Stimulated activated CD4-positive, alpha-beta T cell treated with anti-CD3 and anti-CD28 coated beads, Interleukin-4, amount 100 ng/mL, for 1 hour (primary cell): ENCODE measurements at places on chromosomes 1 and 21.
A peak's percentile ranks its signal among the peaks of the same experiment; 100 is the strongest.

GRCh38 chr1:47594627-47595026 is 156.8 kb downstream of the FOXD2 start:
- DNase-seq, result no peak

DNA sequence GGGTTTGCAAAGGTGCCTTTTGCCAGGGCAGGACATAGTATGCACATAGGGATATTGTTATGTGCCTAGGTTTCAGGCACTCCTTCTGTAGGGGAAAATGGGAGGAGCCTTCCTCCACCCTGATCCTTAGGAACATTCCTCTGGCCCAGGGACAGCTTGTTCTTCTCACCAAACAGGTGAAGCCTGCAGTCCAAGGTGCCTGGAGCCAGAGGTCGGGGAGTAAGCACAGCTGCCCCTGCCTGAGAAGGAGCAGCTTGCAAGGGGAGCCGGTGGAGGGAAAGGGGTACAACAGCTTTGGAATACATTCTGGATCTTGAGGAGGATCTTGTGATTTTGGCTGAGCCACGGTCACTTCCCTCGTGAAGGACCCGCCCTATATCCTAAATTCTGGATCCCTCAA is 82.4 kb upstream of the CD1D start:
- DNase-seq, result no peak

GRCh38 chr1:192749349-192749748 is 59.5 kb upstream of the RGS2 start:
- no peak for DNase-seq

- no peak for DNase-seq
Measured at GRCh38 chr1:103266036-103266435, 157.7 kb upstream of the COL11A1 start.

GRCh38 chr1:67874501-67875111 is 41.3 kb upstream of the GNG12 start:
- DNase-seq, result no peak

DNA sequence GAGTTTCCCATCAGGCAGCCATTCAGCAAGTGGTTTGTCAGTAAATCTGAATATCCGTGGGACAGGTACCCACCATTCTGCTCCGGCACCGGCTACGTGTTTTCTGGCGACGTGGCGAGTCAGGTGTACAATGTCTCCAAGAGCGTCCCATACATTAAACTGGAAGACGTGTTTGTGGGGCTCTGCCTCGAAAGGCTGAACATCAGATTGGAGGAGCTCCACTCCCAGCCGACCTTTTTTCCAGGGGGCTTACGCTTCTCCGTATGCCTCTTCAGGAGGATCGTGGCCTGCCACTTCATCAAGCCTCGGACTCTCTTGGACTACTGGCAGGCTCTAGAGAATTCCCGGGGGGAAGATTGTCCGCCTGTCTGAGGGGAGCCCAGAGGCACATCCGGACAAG is 48.4 kb downstream of the B3GALT5 start:
- DNase-seq, result no peak

GRCh38 chr1:1290238-1290731 is 10.0 kb downstream of the SCNN1D start:
- peak; percentile 75 for DNase-seq

GRCh38 chr1:3192825-3193224 is 123.8 kb downstream of the PRDM16 start:
- DNase-seq, result no peak

GRCh38 chr1:7177438-7178146 is 392.3 kb downstream of the CAMTA1 start:
- no peak for DNase-seq

GRCh38 chr1:43834280-43835081 is 99.1 kb upstream of the ARTN start:
- DNase-seq, result no peak

DNA sequence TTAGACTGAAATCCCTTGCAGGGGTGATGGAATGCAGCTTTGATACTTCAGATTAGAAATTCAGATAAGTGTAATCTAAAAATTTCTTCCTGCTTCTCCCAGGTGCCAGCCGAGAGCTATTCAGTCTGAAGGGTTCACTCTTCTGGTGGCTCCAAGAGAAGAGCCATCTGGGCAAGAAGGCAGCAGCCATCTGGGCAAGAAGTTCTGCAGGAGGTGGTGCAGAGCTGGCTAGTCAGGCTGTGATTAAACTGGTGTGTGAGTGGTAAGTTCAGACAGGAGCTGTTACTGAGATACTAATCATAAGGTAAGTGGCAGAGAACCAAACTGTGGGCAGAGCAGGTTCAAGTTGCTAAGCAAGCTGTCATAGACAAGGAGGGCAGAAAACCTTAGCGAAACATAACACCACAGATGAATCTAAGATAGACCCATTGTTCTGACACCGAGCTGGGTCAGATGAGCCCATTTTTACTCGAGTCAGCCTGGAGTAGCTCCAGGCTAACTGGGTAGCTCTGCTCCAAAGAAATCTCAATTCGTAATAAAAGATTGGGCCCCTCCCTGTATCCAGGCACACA is 14.4 kb upstream of the TP53BP2 start:
- no peak for DNase-seq

DNA sequence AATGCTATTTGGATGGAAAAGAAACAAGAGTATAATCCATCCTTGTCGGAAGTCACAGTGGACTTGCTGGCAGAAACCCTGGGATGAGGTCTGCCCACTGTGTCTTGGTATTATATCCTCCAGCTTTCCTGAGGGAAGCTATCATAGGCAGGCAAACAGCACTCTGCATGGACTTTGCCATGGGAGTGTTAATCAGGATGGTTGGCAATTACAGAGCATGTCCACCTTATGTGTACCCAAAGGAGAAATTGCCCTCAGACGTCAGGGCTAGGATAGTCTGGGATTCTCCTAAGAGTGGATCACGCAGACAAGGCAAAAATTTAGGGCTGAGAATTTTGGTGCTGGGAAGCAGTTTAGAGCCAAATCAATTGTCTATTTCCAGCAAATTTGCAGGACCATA is 184.9 kb upstream of the ESRRG start:
- DNase-seq, result no peak

DNA sequence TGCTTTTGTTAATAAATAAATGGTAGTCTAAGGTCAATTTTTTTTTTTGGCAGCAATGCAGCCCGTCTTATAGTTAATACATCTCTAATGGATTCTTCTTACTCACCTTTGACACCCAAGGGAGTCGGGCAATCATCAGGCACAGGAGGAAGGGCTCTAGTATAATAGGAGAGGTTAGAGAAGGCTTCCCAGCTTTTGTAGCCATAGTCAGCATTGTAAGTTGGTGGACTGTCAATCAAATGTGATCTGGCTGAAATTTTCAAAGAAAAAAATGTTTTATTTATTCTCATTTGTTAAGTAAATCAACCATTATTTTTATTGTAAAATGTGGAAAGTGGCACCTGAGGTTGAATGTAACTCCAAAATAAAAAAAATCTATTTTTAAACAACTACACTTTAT is 2.1 kb downstream of the PTGS2 start:
- DNase-seq, result no peak

DNA sequence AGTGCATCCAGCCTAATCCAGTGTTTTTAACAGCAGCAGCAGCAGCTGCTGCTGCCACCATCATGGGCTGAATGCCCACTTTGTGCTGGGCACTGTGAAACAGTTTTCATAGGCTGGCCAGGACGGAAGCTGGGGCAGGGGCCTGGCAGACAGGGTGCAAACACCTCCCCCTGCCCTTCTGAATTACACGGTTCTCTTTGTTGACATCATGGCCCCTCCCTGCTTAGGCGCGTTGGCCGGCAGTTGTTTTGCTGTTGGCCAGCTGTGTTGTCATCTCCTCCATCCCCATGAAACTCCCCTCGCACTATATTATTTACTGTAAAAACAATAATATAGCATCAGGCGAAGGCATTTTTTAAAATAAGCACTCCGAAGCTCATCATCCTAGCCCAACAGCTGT is 33.1 kb downstream of the PTPRU start:
- no peak for DNase-seq

DNA sequence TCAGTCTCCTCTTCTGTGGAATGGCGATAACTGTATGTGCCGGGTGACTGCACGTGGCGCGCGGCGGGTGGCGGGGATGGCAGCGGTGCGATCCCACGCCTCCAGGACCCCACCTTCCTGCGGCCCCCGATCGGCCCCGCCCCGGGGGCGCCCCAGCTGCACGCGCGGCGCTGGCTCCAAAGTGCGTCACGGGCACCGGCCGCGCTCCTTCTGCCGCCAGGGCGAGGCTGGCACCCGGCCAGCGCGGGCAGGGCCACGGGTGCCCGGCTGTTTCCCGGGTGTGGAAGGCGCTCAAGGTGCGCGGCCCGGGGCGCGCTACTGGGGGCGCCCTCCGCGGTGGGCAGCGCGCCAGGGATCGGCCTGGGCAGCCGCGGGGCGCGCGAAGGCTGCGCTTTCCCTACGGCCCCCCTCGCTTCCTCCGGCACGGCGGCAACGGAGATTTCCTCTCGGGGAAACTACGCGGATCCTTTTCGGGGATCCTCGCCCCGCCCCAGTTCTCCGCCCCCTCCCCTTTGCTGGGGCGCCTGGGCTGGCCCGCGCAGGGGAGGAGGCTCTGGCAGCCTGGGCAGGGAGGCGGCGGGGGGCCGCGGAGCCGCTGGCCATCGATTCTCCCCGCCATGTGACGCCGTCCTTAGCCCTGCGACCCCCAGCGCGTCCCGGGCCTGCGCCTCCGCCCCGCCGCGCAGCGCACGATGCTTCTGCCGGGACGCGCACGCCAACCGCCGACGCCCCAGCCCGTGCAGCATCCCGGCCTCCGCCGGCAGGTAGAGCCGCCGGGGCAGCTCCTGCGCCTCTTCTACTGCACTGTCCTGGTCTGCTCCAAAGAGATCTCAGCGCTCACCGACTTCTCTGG is at the start of gene EVA1C:
Gene EVA1C, plus strand, starts transcription at position 545 of the 853 bp plus-strand sequence. Its CDS starts 148 bp downstream, at position 693.
- peak; percentile 73 for DNase-seq

DNA sequence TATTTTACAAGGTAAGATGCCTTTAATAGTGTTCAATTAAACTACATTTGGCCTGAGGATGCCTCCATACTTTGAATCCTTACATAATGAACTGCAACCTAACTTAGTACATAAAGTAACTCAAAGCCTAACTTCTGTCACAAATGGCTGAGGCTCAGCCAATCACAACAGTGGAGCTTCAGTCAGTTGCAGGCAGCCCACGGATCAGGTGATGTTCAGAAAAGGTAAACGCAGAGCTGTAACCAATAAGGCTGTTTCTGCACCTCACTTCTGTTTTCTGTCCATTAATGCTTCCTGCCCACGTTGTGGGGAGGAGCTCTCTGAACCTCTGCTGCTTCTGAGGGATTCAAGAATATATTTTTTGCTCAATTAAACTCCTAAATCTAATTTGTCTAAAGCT is 94.8 kb upstream of the KIAA0040 start:
- no peak for DNase-seq

DNA sequence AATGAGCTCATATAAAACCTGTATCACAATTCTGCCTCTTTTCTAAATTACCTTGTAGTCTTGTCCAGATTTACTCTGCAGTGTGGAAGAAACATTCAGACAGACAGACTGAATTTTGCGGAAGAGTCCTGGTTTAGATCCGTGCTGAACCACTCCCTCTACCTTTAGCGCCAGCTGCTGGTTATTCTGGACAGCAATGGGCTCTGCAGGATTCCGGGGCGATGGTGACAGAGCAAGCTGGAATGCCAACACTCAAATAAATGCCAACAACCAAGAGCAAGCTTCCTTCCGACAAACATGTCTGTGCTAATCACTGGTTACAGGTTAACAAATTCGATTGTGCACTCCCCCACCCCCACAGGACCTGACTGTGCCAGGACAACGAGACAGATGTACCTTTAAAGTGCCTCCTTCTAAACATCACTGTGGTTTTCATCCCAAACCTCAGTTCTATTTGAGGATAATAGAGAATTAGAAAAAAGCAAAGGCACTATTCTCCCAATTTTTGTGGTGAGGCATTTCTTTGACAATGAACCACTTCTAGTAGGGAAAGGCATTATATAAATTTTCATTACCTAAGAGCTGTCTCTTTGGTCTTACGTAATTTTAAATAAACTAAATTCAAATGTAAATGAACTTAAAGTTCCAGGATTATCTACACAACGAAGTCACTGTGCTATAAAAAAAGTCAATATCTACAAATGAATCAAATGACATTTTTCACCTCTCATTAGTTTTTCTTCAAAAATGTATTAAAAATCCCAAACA is 90.4 kb downstream of the INTS7 start:
- DNase-seq, result no peak

- no peak for DNase-seq
Measured at GRCh38 chr1:8915446-8915845, 30.2 kb upstream of the CA6 start.
